ENCODE measurements at places on chromosomes 1 and 21.

DNA sequence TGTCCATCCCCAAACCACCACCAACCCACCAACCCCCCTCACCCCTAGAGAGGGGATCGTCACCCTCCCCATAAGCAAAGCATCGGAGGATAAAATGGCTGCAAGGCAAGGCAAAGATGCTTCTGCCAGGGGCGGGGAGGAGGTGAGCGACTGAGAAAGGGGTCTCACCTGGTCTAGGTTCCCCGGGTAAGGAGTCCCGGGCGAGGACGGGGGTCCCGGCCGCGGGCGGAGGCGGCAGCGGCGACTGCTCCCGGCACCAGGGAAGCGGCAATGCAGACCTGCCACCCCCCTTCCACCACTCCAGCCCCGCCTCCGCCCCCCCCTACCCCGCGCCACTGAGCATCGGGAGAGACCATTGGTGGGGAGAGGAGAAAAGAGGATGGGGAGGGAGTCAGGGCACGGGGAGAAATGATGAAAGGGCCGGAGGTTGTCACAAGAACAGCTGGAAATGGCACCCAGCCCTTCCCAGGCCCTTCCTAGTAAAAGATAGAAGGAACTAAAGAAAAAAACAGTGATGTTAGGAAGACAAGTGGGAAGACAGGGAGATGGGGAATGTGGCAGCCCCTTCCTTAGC is at the start of gene SV2A:
Gene SV2A, minus strand, starts transcription at position 274 of the 574 bp plus-strand sequence. CDS start 4,004 bp downstream, outside the sequence.
- DNase-seq, result peak; percentile 63

- DNase-seq, result no peak
Measured at GRCh38 chr1:172390301-172390682, 30.2 kb upstream of the C1orf105 start.

DNA sequence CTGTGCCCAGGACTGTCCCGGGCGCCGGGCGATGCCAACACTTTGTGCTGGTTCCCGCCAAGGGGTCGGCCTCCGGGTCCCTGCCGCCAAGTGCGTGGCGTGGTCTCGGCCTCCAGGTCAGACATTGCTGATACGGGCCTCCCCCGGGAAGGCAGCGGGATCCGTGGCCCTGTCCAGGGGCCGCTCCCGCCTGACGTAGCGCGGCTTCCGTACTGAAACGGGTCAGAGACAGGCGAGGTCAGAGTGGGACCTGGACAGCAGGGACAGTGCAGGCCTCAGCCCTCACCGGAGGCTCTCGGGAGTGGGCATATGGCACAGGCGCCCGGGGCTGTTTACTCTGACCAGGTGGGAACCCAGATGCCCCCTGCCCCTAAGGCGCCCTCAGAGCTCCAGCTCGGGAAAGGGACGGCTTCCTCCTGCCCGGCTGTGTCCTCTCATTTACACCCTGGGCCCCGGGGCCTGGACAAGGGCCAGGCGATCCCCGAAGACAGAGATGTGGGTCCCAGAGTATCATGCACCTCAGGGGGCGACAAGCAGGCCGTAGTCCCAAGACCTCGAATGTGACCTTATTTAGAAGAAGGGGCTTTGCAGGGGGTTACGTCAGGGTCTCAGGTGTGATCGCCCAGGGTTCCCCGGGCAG is 8.8 kb upstream of the RNF223 start:
- DNase-seq, result no peak

DNA sequence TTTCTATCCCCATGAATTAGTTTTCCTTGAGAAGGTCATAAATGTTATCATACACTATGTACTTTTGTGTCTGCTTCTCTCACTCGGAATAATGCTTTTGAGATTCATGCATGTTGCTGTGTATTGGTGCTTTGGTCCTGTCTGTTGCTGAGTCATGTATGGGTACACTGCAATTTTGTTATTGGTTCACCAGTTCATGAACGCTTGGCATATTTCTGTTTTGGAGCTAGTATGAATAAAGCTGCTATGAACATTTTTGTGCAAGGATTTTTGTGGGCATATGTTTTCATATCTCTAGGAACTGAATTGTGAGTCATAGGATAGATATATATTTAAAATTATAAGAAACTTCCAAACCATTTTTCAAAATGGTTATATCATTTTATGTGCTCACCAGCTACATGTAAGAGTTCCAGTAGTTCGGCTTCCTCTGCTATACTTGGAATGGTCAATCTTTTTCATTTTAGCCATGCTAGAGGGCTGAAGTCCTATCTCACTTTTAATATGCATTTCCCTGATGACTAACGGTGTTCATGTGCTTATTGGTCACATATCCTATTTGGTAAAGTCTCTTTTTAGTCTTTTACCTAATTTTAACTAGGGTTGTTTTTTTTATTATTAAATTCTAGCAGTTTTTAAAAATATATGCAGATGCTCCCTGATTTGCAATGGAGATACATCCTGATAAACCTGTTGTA is 38.2 kb downstream of the ETS2 start:
- no peak for DNase-seq

Measured in GM13976 (cell line).